ENCODE measurements at places on chromosomes 1 and 21. TPM values are rescaled to one million over a fixed set of nuclear protein-coding genes. Genes with fewer than 3 reads are reported as not detected.

DNA sequence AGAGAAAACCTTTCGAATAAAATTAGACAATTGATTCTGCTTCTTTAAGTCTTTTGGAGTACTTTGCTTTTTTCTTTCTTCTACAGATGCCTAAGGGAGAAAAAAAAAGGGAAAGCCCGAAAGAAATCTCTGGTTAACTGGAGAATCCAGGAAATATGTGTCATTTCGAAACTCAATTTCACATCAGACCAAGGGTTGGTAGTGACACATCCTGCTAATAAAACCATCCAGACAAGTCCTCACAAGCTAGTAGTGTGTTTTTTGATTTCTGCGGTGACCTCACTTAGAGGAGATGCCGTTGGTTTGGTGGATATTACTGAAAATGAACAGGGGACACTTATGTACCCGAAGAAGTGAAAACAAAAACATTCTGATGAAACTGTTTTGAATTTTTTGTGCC is 726.5 kb upstream of the ADAMTS5 start:
- DNase-seq: no peak

- DNase-seq: peak; percentile 90
Measured at GRCh38 chr1:228141226-228142044, 1.4 kb downstream of the GUK1 start.

DNA sequence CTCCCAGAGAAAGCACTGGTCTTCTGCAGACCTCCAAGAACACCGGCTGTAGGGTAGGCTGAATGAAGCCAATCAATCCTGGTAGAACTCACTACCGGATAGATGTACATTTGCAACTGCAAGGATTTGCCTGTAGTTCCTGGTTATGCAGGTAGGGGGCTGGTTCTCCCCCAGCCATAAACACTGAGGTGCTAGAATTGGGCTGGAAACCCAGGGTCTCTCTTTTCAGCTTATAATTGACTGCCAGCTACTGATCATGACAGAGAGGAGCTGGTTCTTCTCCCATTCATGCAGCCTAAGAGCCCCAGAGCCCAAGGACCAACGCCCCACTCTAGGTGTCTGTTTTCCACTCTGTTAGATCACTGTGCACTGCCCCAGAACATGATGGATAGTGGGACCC is 21.5 kb upstream of the MTARC2 start:
- DNase-seq: no peak

GRCh38 chr21:42784896-42785451 is 94.4 kb downstream of the WDR4 start:
- no peak for DNase-seq

The MIXL1 gene
- not detected for total RNA-seq

The GBP2 gene
- total RNA-seq: 45.9 TPM

The CITED4 gene
- 20.6 TPM for total RNA-seq

GRCh38 chr1:43582162-43582566 is 51.5 kb downstream of the PTPRF start:
- no peak for DNase-seq

DNA sequence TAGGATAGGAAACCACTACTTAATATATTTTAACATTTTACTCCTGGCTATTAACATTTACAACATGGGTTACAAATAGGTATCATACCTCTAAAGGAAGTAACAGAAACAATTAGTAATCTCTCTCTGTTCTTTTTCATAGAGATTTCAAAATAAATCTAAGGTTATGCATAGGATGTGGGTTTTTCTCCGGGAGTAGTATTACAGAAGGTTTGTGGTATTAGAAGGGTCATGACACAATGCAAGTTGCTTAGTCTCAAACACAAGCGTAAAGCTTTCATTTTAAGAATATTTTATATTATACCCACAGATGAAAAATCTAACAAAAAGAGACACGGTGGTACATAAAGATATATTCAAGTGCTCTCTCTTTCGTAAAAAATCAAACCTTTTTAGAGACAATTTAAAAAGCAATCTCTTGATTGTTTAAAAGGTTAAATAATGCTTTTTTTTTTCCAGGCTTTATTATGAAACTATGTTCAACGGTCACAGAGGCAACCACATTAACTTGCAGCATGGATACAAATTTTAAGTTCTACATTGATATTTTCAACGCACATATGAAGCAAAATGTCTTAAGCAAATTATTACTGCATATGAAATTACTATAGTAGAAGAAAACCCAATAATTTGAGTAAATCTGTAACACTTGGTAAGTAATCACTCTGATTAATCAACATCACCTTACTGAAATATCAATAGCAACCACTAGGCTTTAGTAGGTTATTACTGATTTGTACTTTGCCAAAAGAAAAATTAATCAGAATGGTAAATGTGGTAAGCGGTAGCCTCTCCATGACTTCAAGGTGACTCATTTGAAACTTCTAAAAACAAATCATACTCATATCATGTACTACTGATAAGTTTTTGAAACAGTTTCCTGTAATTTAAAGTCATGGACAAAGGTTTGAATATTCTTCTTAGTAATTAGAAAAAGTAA is 97.4 kb upstream of the GFI1 start:
- no peak for DNase-seq

Data from mesenteric fat pad (tissue), 1 donor.